Stimulated activated CD4-positive, alpha-beta T cell treated with anti-CD3 and anti-CD28 coated beads, Interleukin-1b, Interleukin-23, amount 100 ng/mL, for 24 hours (primary cell): ENCODE measurements at places on chromosomes 11 and 22.

DNA sequence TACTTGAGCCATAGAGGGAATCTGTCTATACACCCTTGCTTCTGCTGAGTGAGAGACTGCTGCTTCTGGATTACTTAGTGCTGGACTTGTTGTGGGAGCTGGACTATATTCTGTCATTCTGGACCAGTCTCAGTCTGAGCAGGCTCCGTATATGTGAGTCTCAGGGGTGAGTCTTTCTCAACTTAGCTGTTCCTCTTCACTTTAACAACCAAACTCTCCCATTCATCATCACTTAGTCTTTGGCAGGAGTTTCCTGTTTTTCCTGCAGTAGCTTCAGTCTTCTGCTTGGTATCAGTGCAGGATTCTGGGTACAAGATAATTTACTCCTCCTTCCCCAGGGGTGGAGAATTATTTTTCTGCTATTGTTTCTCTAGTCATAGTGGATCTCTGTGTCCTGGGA, 779.5 kb downstream of the METTL15 start:
- no peak for DNase-seq

DNA sequence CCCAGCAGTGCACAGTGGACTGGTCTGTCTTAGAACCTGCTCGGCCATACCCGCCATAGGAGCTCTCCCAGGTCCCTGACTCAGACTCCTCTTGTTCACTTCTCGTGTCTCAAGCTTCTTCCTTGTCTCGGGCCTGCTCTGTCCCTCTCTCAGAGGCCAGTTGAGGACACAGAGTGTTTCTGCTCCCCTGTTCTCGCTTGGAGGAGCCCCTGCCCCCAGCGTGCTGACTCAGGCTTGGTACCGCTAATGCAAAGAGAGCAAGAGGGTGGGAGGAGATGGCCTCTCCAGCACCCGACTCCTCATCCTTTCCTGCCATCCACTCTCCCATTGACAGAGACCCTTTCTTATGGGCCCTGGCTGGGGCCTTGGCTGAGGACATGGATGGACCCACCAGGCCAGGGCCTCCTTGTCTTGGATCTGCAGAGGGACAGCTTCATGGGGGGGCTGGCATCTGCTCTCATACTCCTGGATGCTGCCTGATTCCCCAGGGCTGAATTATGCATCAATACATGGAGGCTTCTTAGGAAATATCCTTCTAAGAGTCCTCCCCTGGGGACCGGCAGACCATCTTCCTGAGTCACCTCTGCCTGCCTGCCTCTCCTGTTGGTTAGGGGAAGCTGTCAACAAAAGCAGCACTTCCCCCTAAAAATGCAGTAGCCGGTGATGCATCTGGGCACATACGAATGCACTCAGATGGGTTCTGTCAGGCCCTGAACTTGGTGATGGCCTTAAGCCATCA, 15.9 kb downstream of the TSPAN18 start:
- no peak for DNase-seq

- DNase-seq = no peak
Measured at GRCh38 chr11:81839016-81839415, 894.6 kb downstream of the FAM181B start.

DNA sequence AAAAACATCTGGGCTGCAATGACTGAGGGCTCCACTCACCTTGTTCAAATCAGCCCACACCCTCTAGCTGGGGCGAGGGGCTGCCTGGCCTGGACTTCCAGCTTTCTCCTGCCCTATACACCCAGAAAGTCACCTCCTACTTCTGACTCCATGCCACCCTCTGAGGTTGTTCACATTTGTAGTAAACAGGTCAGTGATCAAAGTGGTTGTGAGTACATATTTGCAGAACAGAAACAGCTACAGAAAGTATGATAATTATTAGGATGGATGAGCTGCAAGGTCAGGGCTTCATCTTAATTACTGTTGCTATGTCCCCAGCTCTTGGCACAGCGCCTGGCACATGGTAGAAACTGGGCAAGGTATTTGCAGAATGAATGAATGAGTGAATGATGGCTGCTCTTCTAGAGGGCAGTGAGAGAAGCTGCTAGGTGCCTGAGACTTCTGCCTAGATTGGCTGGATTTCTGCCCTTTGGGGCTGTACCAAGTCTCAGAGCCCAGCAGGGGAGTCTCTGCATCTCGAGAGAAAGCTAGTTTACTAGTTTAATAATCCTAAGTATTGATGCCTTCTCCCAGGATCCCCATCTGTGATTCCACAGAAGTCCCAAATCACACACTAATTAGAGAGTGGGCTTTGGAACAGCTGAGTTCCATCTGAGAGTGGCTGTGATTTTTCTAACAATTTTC, 36.0 kb downstream of the SYT13 start:
- no peak for DNase-seq

- no peak for DNase-seq
Measured at GRCh38 chr22:24753914-24754313, 20.6 kb downstream of the PIWIL3 start.

DNA sequence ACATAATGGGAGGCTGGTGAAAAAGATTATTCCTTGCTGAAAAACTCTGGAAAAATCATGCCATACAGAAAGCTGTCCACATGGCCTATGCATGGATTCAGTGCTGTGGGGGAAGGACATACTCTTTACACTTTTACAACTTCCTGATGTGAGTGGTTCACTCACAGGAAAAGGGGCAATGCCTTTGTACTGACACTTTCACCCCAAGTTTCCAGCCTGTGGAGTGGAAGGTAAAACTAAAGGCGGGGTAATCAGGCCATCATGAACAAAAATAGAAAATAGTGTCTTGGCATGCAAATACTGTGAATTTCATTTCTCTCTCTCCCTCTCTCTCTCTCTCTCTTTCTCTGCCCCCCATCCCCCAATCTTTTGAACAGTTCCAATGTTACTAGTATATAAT, 281.8 kb downstream of the ETS1 start:
- no peak for DNase-seq

GRCh38 chr11:4577761-4578160, 3.8 kb upstream of the OR52I2 start:
- no peak for DNase-seq

DNA sequence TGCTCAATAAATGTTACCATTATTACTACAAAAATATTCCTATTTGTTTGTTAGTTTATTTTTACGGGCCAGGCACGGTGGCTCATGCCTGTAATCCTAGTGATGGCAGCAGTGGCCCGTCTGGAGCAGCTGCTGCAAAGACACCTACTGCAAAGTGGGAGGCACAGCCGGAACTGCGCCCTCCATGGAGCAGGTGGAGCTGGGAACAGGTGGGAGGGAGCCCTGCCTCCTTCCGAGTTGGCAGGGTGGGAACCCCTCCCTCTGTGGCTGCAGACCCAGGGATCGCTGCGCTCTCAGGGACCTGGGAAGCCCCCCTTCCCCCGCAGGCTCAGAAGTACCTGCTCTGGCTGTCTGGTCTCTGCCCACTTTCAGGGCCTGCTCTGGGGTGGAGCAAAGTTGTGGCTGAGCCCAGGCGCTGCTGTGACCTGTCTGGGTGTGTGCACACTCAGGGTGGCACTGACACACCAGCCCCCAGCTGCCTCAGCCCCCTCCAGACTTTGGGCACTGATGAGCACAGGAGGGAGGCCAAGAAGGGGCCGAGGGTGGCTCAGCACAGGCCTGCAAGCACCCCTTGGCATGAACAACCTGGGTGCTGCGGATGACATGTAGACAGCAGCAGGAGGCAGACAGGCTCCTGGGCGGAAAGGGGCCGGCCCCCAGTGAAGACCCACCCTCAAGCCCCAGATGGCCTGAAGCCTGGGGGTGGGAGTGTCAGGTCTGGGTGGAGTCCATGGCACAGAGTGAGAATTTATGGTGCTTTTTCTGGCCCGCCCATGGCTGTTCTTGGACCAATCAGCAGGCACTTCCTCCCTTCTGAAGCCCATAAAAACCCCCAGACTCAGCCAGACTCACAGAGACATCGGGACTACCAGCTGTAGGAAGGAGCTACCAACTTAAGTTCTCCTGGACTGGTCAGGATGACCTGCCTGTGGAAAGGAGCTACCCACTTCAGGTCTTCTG, 103.7 kb upstream of the CLMP start:
- DNase-seq = no peak

DNA sequence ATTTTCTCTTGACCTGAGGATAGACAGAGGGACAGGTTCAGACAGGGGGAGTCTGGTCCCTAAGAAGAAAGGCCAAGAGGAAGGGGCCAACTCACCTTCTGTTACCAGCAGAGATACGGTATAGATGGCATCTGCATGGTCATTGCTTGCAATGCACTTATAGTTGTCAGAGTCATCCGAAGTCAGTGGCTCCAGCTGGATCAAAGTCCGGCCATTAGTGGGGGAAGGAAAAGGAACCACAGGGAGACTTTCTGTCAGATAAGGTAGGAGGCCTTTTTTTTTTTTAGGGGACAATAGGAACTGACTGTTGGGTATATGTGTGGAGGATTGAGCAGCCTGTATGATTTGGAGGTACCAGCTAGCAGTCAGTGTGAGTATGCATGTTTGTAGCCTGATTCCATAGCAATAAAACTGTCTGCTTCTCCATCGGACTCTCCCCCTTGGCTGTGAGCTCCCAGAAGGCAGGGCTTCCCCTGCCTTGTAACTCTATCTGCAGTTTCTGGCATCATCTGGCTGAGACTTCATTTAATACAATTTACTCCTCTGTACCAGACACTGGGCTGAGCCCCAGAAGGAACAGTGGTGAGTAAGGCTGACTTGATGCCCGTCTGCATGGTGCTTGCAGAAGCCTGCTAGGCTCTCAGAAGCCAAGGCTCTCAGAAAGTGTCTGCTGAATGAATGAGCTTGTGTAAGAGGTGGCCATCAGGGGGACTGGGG, 5.7 kb downstream of the IGSF22 start:
- DNase-seq = no peak

DNA sequence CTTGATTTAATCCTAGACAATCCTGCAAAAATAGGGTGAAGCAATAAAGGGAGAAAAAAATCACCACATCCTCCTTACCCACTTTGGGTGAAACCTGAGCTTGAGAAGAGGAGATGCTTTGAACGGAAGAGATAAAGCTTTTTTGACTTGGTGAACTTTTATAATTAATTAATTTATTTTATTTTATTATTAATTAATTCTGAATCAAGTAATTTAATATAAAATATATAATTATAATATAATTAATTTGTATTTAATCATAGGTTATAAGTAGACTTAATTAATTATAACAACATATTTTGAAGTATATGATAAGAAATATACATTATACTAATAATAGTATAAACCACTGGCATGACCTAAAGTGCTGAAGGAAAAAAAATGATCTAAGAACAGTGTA, 2164.8 kb downstream of the LRRC4C start:
- DNase-seq = no peak

- DNase-seq = no peak
Measured at GRCh38 chr11:2120359-2121100, 18.7 kb downstream of the IGF2 start.

DNA sequence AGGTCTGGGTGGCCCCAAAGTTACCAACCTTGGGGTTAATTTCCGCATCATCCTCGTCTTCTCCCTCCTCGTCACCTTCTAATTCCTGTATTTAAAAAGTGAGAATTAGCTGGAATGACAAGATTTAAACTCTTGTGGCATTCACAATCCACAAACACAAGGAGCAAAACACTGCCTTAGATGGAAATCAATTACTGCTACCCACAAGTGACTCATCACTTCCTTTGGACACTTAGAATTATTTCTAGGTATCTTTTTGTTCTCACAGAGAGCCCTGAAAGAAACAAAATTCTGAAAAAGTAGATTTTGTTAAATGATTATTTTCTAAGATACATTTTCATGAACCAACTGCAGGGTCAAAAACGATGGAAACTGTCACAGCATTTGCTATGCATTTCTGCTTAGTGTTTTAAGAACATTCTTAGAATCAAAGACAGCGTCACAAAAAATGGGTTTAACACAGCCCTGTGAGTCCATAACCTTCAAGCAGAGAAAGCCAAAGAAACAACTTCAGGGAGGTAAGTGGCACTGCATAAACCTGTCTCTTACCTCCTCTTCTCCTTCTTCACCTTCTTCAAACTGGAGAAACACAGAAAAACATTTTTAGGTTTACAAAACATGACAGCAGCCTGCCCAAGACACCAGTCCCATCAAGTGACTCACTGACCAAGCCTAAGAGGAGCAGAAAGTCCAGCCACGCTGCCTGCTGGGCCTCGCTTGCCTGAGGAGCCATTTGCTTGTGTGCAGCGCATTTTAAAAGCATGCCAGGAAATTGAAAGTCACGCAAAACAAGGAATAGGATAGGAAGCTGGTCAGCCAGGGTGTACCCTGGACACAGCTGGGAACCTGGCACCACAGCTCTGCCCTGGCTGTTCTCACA, 22.3 kb upstream of the PHLDA2 start:
- DNase-seq = no peak

DNA sequence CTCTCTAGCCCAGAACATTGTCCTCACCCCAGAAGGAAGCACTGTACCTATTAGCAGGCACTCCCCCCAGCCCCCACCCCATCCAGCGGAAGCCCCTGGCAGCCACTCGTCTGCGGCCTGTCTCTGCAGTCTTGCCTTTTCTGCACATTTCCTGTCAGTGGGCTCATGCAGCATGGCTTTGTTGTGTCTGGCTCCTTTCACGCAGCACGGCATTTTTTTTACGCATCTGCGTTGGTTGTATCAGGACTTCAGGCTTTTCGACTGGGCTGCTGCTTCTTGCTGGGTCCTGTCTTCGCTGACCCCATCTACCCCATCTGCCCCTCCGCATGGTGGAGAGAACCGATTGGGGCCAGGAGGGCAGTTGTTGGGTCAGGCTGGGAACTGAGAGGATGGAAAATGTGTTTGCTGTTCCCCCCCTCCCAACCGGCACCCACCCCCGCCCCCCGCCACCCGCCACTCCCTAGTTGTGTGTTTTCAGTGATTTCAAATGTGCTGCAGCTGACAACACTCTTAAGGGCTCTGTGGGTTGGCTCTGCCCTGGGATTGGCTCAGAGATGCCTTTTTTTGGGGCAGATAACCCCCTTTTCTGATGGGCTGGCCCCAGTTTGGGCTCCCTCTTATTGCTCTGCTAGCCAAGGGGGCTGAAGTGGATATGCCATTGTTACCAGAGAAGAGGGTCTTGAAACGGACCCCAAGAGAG, 110.0 kb downstream of the KIAA1671 start:
- DNase-seq = no peak

- DNase-seq = no peak
Measured at GRCh38 chr11:95148938-95149337, 59.3 kb downstream of the ENDOD1 start.

DNA sequence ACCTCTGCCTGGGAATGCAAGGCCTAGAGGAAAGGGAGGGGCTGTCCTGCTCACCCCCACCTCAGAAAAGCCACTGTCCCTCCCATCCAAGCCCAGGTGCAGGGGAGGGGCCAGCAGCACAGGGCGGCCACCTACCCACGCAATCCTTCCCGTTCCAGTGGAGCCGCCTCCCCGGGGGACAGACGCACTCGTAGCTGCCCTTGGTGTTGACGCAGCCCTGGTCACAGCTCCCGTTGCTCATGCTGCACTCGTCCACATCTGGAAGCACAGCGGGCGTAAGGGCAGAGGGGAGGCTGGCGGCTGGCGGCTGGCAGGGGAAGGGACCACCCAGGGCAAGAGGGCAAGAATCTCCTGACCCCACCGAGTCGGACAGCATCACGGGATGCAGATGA, 40.3 kb upstream of the TTLL12 start:
- DNase-seq = no peak

DNA sequence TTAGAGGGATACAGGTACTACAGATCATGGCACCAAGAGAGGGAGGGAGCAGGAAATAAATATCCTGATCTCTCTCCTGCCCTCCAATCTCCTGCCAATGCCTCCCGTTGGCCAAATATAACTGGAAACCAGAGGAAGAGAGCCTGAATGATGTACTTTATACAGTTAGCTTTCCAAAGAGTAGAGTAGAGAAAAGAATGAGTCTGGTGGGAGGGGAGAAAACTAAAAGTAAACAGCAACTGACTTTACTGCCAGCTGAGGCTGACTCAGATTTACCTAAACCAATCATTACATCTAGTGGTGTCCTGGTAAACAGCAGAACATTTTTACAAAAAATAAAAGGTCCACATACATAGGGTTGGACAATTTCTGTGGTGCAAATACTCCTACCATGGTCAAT, 5.1 kb downstream of the MPZL3 start:
- DNase-seq = no peak
